Brain microvascular endothelial cell (primary cell): ENCODE measurements at places on chromosomes 5 and 9.

DNA sequence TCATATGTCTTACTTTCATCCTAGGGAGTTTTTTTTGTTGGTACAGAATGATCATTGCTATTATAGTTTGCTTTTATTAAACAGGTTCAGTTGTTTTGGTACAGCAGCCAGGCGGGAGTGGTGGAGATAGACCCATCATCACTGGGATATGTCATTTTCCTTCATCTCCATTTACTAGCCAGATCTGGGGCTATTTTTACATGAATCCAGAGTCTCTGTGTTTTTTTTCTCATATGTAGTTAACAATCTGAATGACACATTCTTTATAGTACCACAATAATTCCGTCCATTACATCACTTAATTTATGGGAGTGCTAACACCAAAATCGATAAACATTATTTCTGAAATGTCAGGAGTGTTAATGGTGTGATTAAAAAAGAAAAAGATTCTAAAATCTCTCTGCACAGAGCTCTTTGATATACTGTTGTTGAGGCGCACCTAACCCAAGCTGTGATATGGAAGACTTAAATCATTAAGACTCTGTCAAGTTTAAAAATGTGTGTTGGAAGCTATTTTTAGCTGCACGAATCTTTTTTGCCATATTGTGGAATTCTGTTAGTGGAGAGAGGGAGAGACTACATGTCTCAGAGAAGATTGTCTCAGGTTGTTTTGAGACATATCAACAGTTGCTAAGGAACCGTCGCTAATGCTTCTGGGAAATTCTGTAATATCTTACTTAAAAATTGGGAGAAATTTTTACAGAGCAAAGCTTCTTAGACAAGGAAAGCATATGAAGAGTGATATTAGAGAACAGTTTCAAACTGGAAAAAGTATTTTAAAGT lies 59.6 kb downstream of the RPS23 start:
- DNase-seq, result no peak

DNA sequence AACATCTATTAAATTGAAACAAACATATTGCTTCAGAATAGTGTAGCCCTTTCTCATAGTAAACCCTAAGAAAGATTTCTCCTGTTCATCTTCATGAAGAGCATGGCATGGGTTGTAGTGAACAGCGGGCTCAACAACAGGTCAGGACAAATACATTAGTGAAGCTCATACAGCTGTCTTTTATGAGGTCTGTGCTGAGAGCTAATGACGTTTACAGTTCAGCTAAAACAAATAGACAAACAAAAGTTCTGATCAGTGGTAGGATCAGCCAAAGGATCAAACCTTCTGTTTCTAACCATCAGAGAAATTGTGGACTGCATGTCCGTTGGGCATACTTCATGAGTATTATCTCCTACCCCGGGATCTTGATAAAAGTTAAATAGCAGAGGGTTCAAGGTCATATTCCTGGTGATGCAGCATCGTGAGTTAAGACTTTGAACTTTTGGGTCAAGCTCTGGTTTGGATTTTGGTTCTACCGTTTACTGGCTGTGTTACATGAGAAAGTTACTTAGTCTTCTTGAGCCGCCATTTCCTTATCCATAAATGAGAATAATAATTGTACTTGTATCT lies 37.9 kb downstream of the ACO1 start:
- DNase-seq, result no peak

DNA sequence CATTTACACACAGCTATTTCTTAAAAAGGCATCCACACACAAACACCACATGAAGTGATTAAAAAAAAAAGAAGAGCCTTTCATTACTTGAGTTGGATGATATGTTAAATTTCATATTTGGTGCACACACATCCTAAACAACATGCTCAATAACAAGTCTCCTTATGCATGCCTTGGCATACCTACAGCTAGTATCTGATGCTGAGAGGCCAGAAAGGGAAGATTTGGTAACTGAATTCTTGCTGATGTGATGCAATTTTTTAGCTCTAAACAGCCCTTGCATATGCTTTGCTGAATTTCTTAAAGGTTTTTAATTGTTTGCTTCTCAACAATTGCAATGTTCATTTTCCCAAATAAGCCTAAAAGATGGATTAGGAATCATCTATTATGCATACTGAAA lies 338.8 kb downstream of the ARL15 start:
- no peak for DNase-seq

DNA sequence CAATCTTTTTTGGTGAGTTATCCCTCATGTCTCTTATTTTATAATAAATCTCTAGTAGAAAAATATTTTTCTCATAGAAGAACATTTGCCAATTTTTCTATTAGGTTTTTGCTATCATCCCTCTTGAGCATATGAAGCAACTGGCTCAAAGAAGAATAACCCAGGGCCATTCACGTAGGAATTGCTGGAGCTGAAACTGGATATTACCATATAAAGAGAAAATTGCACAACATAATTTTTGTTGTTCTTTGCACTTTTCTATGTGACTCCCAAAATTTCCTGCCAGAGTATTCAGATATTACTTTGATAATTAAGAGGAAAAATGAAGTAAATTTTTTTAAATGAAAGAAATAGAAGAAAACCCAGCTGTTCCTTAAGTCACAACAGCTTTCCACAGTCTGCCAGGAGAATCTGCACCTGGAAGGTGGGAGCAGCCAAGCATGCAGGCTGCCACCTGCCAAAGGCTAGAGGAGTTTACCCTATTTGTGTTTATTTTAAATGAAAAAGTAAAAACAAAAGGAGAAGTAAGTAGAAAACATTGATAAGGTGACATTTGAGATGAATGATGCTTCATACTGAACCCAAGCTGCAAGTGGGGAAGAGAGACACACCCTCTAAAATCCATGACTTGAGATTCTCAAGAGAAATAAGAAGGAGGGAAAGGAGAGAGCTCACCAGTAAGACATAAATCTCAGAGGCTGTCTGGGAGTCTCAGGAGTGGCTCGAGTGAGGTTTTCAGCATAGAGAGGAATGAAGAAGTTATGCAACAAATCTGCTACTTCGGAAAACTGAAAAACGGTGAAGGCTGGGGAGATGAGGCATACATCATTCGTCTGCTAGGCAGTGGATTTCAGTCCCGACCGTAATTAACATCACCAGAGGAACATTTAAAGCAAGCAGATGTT lies 31.5 kb upstream of the FREM1 start:
- no peak for DNase-seq

DNA sequence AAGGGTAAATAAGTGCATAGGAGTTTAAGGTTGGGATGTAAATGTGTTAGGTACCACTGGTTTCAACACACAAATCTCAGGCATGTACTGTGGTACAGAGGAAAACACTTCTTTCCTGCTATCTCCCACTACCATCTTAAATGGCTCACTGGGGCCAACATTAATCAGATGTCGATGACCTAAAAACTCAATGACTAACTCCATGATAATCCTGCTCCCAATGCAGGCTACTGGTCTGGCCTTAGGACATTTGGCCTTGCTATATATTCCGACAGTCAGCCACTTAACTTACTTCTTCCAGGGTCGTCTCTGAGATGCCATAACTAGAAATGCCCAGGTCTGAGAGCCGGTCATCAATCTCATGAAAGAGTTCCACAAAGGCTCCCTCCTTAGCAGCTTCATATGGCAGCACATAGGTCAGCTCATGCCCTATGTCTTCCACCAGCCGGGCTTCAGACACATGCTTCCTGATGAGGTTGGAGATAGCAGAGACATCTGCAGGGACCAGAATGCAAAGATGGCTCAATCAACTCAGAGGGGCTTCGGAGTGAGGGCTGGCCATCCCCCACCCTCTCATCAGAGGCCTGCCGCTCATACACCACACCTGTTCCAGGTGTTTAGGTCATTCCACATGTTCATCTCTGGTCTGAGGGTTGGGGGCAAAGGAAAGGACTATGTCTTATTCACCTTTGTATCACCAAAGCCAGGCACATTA lies 52.1 kb downstream of the NIPSNAP3B start:
- no peak for DNase-seq
